ENCODE measurements at places on chromosomes 2 and 18. TPM values are rescaled to one million over a fixed set of nuclear protein-coding genes. Genes with fewer than 3 reads are reported as not detected.

Gene SCYGR4
- total RNA-seq, result not detected

Gene DOK6
- total RNA-seq, result 7.3 TPM

Gene SFTPB
- total RNA-seq, result not detected

Gene SH3RF3
- total RNA-seq, result 2.6 TPM

Gene DNAH6
- total RNA-seq, result 0.09 TPM

Gene UGT1A10
- 0.83 TPM for total RNA-seq

Gene CHN1
- 12.8 TPM for total RNA-seq

Gene HOXD8
- total RNA-seq, result 1.6 TPM

Gene ABHD1
- not detected for total RNA-seq

Gene IL18RAP
- total RNA-seq, result not detected

Gene TUBA4B
- not detected for total RNA-seq

Gene PPP4R3B
- total RNA-seq, result 34.6 TPM

Gene IL1RL1
- total RNA-seq, result 0.14 TPM

Gene TMEM163
- total RNA-seq, result not detected

Gene SKOR2
- total RNA-seq, result not detected

Gene NOSTRIN
- 0.09 TPM for total RNA-seq

All from smooth muscle cell of bladder (primary cell).